ENCODE measurements at places on chromosomes 1 and 21. TPM values are rescaled to one million over a fixed set of nuclear protein-coding genes. Genes with fewer than 3 reads are reported as not detected.
A peak's percentile ranks its signal among the peaks of the same experiment; 100 is the strongest.

- no peak for DNase-seq
- no peaks in the 10 kb centered on the region for H3K36me3 ChIP-seq
- H3K27me3 ChIP-seq: no peaks in the 10 kb centered on the region
- H3K27ac ChIP-seq: no peak overlapping the region
- peaks cover 16% of the 10 kb centered on the region for H3K4me1 ChIP-seq
These were observed 27.0 kb downstream of the KIAA1614 start for GRCh38 chr1:180939711-180940103.

GRCh38 chr1:116772648-116773045 lies 18.4 kb downstream of the CD2 start:
- peaks cover 69% of the 10 kb centered on the region for H3K36me3 ChIP-seq
- H3K4me1 ChIP-seq: peaks cover 71% of the 10 kb centered on the region
- peak overlapping the region; percentile 77 for H3K27ac ChIP-seq
- no peak overlapping the region for H3K4me3 ChIP-seq
- H3K27me3 ChIP-seq: peaks cover 3% of the 10 kb centered on the region

DNA sequence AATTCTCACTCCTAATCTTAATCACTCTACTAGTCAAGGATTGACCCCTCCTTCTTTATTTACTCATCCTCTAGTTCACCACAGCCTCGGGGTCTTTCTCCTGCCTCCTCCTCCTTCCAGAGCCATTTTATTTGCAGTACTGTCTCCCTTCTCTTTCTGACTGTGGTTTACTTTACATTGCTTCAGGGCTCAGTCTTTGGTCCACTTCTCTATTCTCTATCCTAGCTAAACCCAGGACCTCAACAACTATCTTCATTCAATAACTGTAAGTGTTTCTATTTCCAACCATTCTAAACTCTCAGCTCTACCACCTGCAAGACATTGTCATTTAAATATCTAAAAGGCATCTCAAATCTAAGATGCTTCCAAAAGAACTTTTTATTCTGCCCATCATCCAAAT lies 493.8 kb downstream of the TTLL7 start:
- no peak overlapping the region for H3K27ac ChIP-seq
- no peak for DNase-seq
- H3K36me3 ChIP-seq: no peaks in the 10 kb centered on the region
- no peak overlapping the region for H3K4me3 ChIP-seq

GRCh38 chr1:170162459-170163246 lies 16.9 kb downstream of the NTMT2 start:
- no peak overlapping the region for H3K4me3 ChIP-seq
- no peaks in the 10 kb centered on the region for H3K27me3 ChIP-seq
- no peak for DNase-seq
- no peaks in the 10 kb centered on the region for H3K36me3 ChIP-seq
- no peak overlapping the region for H3K27ac ChIP-seq
- no peaks in the 10 kb centered on the region for H3K4me1 ChIP-seq

DNA sequence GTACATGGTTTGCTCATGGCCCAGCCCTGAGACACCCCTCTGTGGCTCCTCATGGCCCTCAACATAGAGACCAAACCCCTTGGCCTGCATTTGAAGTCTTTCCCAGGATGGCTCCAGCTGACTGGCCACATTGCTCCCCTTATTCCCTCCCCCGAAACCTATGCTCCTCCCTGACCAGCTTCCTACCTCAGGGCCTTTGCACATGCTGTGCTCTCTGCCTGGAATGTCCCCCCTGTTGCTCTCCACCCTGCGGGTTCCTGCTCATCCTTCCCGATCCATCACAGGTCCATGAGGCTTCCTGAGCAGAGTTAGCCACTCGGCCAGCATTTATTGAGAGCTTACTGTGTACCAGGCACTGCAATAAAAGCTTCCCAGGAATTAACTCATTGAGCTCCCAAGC lies 70.9 kb upstream of the SELENON start:
- H3K36me3 ChIP-seq: no peaks in the 10 kb centered on the region
- H3K4me1 ChIP-seq: peaks cover 21% of the 10 kb centered on the region
- no peak for DNase-seq
- H3K27me3 ChIP-seq: peaks cover 26% of the 10 kb centered on the region

GRCh38 chr1:182601913-182602312 lies 2.3 kb downstream of the RGS16 start:
- peaks cover 9% of the 10 kb centered on the region for H3K27me3 ChIP-seq
- H3K36me3 ChIP-seq: no peaks in the 10 kb centered on the region
- H3K27ac ChIP-seq: no peak overlapping the region
- H3K4me1 ChIP-seq: peaks cover 19% of the 10 kb centered on the region
- no peak for DNase-seq
- H3K4me3 ChIP-seq: no peak overlapping the region

DNA sequence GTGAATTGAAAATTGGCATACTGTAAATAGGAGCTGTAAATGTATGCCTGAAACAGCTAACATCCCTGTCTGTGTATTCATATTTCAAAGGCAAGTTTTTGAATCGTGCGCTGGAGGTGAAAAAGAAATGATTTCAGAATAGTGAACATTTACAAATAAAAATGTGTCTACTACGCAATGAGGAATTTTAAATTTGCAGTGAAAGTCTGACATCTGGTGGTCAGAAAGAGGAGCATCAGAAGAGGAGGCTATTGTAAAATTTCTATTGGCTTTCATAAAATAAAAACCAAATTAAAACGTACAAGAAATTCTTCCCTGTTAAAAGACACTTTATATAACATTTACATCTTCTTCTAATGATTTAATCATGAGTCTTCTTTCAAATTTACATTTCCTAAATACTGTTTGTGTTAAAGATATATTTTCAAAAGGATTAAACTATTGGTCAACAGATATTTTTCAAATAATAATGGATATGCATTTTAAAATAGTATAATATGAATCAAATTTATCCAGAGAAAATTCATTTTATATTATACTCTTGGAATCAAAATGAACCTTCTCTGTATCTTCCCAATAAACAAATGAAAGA lies 113.7 kb upstream of the RRP15 start:
- DNase-seq: no peak
- H3K4me1 ChIP-seq: no peaks in the 10 kb centered on the region
- no peak overlapping the region for H3K27ac ChIP-seq
- no peaks in the 10 kb centered on the region for H3K27me3 ChIP-seq

GRCh38 chr1:76005765-76006164 lies 68.8 kb upstream of the ST6GALNAC3 start:
- no peak for DNase-seq
- no peak overlapping the region for H3K27ac ChIP-seq
- H3K4me3 ChIP-seq: no peak overlapping the region
- H3K36me3 ChIP-seq: no peaks in the 10 kb centered on the region

- no peak for DNase-seq
- peaks cover 8% of the 10 kb centered on the region for H3K36me3 ChIP-seq
- H3K27me3 ChIP-seq: peaks cover 5% of the 10 kb centered on the region
- no peak overlapping the region for H3K4me3 ChIP-seq
These were observed 4.8 kb downstream of the SLX9 start for GRCh38 chr21:44944596-44944995.

- H3K27me3 ChIP-seq: peaks cover 7% of the 10 kb centered on the region
- H3K36me3 ChIP-seq: no peaks in the 10 kb centered on the region
- no peak overlapping the region for H3K4me3 ChIP-seq
- H3K27ac ChIP-seq: no peak overlapping the region
These were observed 205.8 kb upstream of the PLXNA2 start for GRCh38 chr1:208449951-208450350.

DNA sequence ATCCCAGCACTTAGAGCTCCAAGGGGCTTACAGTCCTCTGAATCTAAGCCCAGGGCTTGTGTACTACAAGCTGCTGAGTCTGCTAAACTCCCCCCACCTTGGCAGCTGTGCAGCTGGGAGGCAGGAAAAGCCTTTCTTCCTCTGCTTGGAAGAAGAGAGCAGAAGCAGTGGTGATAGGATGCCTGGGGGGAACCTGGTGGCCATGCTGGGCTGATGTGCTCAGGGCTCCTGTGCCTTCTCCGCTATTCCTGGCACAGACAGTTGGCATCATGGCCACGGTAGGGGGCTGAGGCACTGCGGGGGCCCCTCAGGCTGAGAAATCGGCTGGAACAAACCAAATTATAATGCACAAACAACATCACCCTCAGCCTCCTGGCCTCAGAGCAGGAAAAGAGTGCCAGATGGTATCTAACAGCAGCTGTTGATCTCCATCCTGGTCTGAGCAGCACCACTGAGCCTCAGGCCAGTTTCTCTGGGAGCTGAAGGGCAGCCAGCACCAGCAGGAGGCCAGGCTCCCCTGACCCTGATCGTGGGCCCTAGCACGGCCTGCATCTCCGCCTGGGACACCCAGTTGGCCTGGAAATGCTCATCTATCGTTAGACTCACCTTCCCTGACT lies 35.8 kb downstream of the ECE1 start:
- DNase-seq: no peak
- no peaks in the 10 kb centered on the region for H3K27me3 ChIP-seq
- H3K4me3 ChIP-seq: no peak overlapping the region
- peaks cover 3% of the 10 kb centered on the region for H3K4me1 ChIP-seq

- DNase-seq: no peak
- H3K4me1 ChIP-seq: peaks cover 18% of the 10 kb centered on the region
- no peak overlapping the region for H3K27ac ChIP-seq
- no peaks in the 10 kb centered on the region for H3K36me3 ChIP-seq
- peaks cover 38% of the 10 kb centered on the region for H3K27me3 ChIP-seq
These were observed 27.2 kb upstream of the BCL10 start for GRCh38 chr1:85303440-85304162.

- peak overlapping the region; percentile 14 for H3K27ac ChIP-seq
- peaks cover 41% of the 10 kb centered on the region for H3K36me3 ChIP-seq
- DNase-seq: no peak
- H3K4me3 ChIP-seq: no peak overlapping the region
These were observed 42.4 kb upstream of the IL19 start for GRCh38 chr1:206727981-206728696.

DNA sequence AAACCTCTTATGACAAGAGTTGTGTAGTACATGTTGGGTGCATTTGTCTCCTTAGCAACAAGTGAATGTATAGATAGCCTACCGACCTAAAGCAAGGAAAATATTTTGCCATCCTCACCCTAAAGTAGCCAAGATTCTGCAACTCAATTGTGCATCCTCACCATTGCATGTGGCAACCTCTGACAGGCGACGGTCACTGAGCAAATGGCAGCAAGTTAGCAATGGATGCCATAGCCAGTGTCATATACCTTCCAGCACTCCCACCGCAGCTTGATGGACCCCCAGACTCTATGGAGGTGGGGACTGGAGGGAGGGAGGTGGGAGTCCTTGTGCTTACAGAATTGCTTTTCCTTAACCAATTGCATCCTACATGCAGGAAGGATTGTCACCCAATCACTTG lies 17.0 kb downstream of the PROX1 start:
- H3K36me3 ChIP-seq: no peaks in the 10 kb centered on the region
- H3K4me3 ChIP-seq: no peak overlapping the region
- H3K27me3 ChIP-seq: peaks cover 6% of the 10 kb centered on the region
- no peaks in the 10 kb centered on the region for H3K4me1 ChIP-seq
- H3K27ac ChIP-seq: no peak overlapping the region

DNA sequence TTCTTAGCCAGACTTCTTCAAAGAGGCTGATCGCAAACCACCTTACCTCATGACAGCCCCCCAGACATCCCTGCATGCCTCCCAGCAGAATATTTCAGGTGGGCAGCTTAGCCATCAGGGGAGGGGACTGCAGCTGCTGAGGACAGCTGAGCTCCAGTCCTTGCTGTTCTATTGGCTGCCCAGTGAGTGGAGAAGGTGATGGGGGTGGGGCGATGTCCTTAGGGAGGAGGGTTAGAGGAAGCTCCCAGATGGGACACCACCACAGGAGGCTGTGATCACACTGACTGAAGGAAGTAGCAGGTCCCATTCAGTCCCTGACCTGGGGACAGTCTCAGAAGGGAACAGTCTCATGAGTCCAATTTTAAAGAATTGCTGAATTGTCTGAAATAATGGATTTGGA lies 38.3 kb downstream of the GJA5 start:
- peaks cover 6% of the 10 kb centered on the region for H3K27me3 ChIP-seq
- H3K36me3 ChIP-seq: no peaks in the 10 kb centered on the region
- no peaks in the 10 kb centered on the region for H3K4me1 ChIP-seq
- no peak for DNase-seq
- no peak overlapping the region for H3K4me3 ChIP-seq

DNA sequence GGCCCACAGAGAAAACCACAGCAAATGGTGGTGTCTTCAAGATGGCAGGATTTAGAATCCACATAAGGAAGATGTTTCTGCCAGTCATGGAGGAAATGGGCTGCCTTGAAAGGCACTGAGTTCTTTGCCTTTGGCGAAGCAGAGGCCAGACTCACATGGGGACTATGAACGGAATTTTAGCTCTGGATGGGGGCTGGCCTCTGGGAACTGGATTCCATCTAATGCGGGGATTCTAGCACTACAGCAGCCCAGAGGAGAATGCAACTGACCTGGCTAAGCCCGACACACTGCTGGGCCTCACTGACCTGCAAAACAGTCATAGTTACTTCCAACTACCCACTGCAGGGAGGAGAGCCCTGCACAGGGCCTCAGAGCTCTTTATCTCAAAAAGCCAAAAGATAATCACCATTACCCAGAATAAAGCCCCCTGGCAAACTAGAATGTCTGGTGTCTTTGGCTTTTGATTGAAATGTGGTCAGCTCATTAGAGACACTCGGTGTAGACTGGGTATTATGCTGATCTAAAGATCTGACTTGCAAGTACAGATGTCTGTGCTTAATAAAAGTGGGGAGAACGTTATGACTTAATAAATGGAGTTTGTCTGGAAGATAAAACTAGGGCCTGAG lies 11.6 kb downstream of the HCRTR1 start:
- no peak for DNase-seq
- no peaks in the 10 kb centered on the region for H3K27me3 ChIP-seq
- H3K27ac ChIP-seq: no peak overlapping the region
- H3K4me3 ChIP-seq: no peak overlapping the region
- no peaks in the 10 kb centered on the region for H3K4me1 ChIP-seq
- H3K36me3 ChIP-seq: peaks cover 10% of the 10 kb centered on the region

- no peak for DNase-seq
- no peaks in the 10 kb centered on the region for H3K4me1 ChIP-seq
- no peaks in the 10 kb centered on the region for H3K27me3 ChIP-seq
- H3K4me3 ChIP-seq: no peak overlapping the region
- no peak overlapping the region for H3K27ac ChIP-seq
These were observed 65.4 kb upstream of the PODN start for GRCh38 chr1:52996653-52997052.

The HHIPL2 gene
- not detected for polyA plus RNA-seq

The GREM2 gene
- polyA plus RNA-seq: 1.1 TPM

The RAB25 gene
- not detected for polyA plus RNA-seq

The WDR64 gene
- not detected for polyA plus RNA-seq

The RNU1-2 gene
- polyA plus RNA-seq: not detected

The F5 gene
- 0.08 TPM for polyA plus RNA-seq
